ENCODE measurements at places on chromosomes 2 and 18.

DNA sequence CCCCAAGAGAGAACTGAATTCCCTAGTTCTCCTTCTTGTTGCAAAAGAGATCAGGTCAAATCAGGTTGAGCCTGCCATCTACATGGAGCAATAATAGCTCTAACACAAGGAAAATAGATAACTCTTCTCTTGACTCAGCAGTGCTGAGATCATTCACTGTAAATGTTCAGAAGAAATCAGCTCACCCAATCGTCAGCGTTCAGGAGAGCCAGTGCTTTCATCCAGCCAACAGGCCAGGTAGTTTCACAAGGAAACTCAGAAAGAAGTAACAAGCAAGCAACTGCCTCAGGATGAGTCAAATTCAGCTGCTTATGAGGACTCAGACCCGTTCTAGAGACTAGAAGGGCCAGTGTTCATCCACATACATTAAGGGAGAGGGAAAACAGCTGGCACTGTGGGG, 5.9 kb downstream of the LMAN2L start:
- no peak for DNase-seq

- DNase-seq = no peak
These were observed 82.0 kb downstream of the MTCL1 start for GRCh38 chr18:8787371-8787670.

- DNase-seq = no peak
These were observed 148.9 kb downstream of the SOX11 start for GRCh38 chr2:5841126-5841525.

- DNase-seq = no peak
These were observed 83.3 kb downstream of the PDE11A start for GRCh38 chr2:177989029-177989885.

DNA sequence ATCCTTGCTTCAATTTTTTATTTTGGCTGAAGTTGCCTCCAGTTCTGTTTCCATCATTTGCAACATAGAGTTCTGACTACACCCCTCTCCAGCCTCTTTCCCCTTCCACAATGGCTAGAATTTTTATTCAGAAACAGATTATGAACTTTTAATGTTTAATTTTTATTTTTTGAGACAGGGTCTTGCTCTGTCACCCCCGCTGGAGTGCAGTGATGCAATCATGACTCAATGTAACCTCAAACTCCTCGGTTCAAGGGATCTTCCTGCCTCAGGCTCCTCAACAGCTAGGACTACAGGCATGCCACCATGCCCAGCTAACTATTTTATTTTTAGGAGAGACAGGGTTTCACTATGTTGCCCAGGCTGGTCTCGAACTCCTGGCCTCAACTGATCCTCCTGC, 2.8 kb downstream of the NTSR2 start:
- no peak for DNase-seq

Data from inflammatory macrophage (primary cell).